Hematopoietic multipotent progenitor cell treated with erythropoietin and hydrocortisone succinate and interleukin-3 and kit ligand, for 17 days (in vitro differentiated cells): ENCODE measurements at places on chromosomes 1 and 21.

GRCh38 chr1:111862599-111862998 is 106.9 kb downstream of the DDX20 start:
- DNase-seq, result no peak

DNA sequence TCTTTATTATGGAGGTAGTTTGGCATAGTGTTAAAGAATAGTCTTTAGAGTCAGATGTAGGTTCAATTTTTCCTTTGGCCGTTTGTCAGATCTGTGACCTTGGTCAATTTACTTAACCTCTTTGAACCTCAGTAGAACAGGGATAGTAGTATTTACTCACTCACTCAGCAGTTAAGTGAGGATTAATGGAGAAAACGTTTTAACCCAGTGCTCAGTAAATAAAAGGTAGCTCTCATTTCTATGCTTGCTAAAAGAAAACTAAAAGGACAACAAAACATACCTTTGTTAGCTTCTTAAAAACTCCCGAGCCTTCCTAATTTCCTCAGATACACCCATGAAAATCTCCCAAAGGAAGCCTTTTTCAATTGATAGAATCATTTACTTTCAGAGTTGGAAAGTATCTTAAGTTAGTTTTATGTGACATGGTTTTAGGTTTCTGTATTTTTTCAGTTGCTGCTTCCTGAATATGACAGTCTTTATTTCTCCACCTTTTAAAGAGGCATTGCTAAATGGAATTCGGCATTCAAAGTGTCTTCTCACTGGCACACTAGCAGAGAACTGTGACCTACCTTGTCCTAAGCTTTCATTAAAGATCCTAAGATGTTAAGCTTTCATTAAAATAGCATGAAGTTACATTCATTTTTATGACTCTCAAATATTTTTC is 7.8 kb downstream of the ABCD3 start:
- no peak for DNase-seq

DNA sequence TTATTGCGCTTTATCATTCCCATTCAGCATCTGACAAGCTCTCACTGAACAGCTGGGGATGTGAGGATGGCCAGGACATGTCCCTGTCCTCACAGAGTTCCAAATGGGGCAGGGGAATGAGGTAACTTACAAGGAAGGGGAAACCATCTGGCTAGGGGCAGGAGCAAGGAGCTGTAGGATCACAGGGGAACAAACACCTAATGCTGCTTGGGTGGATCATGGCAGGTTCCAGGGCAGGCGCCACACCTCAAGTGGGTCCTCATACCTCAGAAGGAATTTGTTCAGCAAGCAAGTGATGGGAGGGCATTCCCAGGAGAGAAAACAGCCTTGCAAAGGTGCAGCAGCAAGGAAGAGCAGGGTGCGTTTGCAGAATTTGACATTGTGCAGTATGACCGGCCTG is 35.1 kb upstream of the GRIK3 start:
- DNase-seq, result no peak

GRCh38 chr21:15809818-15810217 is 80.0 kb downstream of the USP25 start:
- no peak for DNase-seq

DNA sequence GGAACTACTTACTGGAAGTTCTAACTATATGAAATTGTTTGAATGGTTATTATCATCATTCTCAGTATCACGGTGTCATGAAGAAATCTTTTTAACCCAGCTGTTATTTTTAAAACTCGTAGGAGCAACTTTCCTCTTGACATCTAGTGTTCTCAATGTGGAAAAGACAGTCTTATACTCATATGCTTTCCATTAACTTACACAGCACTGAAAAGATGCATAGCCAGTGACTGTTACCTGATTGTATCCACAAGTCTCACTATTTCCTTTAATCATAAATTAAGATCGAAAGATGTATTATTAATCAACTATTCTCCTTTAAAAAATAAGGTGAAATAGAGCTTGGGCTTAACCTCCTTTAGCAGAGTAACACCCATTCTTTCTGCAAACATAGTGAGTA is 59.7 kb upstream of the TNFSF4 start:
- no peak for DNase-seq

DNA sequence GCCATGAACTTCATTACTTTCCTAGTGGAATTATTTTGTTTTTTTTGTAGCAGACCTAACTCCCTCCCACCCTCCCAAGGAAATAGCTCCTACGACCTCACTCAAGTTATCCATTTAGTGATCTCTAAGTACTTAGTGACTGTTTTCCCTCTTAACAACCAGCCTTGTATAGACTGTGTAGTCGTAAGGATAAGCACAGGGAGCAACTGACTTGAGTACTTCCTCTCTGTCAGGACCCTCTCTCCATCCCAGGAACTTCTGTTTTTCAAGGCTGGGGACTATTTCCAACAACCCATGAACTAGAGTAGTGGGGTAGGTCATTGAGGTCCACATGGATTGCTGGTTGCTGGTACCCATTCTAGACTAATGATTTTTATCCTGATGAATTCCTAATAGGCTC is 1.9 kb downstream of the AGO1 start:
- no peak for DNase-seq

GRCh38 chr21:44299458-44300261 is at the start of gene PFKL:
Gene PFKL (plus strand): TSS chr21:44300053. CDS start chr21:44300106, 53 bp downstream.
- peak; percentile 20 for DNase-seq

- DNase-seq, result no peak
These were observed 46.1 kb upstream of the TARS2 start for GRCh38 chr1:150441121-150441520.
